ENCODE measurements at places on chromosomes 2 and 18. TPM values are rescaled to one million over a fixed set of nuclear protein-coding genes. Genes with fewer than 3 reads are reported as not detected.

SERPINB5 gene
- total RNA-seq = not detected

DLX2 gene
- not detected for total RNA-seq

SPATS2L gene
- total RNA-seq = 117 TPM

L3MBTL4 gene
- total RNA-seq = 19.1 TPM

CYTIP gene
- 5.1 TPM for total RNA-seq

ZEB2 gene
- 131 TPM for total RNA-seq

BOK gene
- 20.4 TPM for total RNA-seq

RMND5A gene
- 61.9 TPM for total RNA-seq

HRH4 gene
- not detected for total RNA-seq

SULT1C4 gene
- total RNA-seq = 4.5 TPM

SDC1 gene
- total RNA-seq = 0.50 TPM

SERPINB10 gene
- not detected for total RNA-seq

CYP1B1 gene
- total RNA-seq = 115 TPM

POTEI gene
- not detected for total RNA-seq

KCNE4 gene
- total RNA-seq = 4.5 TPM

CRACDL gene
- 7.7 TPM for total RNA-seq
